H7 (cell line): ENCODE measurements at places on chromosomes 2 and 18.

- DNase-seq = no peak
These were observed 113.0 kb downstream of the EML6 start for GRCh38 chr2:54836477-54836876.

DNA sequence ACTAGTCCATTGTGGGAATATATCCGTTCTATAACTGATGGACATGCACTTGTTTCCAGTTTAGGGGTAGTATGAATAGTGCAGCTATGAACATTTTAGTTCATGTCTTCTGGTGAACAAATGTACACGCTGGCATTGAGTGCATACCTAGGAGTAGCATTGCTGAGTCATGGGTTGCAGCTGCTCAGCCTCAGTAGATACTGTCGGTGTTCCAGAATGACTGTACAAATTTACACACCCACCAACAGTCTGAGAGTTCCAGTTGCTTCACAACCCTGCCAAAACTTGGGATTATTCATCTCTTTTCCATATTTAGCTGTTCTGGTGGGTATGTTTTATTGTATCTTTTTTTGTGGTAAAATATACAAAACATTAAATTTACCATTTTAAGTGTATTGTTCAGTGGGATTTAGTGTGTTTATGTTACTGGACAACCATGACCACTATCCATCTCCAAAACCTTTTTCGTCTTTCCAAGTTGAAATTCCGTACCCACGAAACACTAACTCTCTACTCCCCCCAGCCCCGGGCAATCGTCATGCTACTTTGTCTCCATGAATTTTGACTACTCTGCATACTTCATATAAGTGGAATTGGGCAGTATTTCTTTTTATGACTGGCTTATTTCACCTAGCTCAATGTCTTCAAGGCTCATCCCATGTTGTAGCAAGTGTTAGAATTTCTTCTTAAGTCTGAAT lies 281.0 kb downstream of the PRKCE start:
- DNase-seq = no peak

GRCh38 chr2:12261986-12262680 lies 454.6 kb upstream of the TRIB2 start:
- DNase-seq = no peak

DNA sequence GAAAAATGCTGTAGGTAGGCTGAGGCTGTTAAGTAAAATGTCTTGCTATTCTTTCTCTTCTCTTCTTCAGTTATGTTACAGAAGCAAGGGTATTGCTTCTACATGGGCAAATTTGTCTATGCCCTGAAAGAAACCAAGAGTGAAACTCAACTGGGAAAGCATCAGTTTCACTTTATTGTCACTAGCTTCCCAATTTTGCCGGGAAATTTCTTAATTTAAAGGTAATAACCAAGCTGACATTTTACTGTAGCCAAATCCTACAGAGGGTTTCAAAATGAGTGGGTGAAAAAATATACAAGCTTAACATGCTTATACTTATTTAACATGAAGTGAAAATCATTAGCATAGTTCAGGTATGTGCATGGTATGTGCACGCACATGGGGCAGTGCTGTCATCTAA lies 3.2 kb downstream of the TANK start:
- no peak for DNase-seq

- no peak for DNase-seq
These were observed 113.6 kb downstream of the METTL8 start for GRCh38 chr2:171320208-171320621.

- no peak for DNase-seq
These were observed 124.6 kb upstream of the TTC39C start for GRCh38 chr18:23889907-23890306.

GRCh38 chr2:127053731-127054603 lies 53.0 kb downstream of the BIN1 start:
- DNase-seq = peak; percentile 70

DNA sequence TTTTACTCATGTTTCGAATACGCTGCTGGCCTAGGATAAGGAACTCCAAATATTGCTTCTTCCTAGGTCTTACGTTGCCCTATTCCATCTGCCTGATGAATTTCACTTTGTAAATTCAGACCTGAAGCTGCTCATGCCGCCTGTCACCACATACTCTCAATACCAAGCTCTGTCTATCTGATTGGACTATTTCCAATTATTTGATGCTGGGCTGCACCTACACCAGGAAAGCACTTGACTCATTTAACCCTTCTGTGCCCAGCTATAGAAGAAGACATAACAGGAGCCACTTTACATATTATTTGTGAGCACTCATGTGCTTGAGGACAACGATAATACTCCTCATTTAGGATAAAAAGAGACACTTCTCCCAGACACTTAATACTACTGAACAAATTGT lies 1293.9 kb upstream of the LRRTM1 start:
- no peak for DNase-seq

- no peak for DNase-seq
These were observed 138.8 kb upstream of the ITGA6 start for GRCh38 chr2:172288603-172289002.

DNA sequence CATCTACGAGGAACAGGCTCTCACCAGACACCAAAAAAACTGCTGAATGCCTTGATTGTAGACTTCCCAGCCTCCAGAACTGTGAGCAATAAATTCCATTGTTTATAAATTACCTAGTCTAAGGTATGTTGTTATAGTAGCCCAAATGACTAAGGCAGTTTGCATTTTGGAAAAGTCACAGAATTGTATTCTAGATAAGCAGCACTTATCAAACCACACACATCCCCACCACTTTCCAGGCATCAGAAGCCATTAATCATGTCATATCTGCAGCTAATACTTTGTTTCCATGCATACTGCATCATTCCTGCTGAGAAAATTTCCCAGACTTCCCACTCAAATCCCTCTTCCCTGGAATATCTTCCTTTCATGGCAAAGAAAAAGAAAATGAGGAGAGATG lies 187.2 kb downstream of the INO80D start:
- no peak for DNase-seq

GRCh38 chr2:228987441-228988155 lies 283.5 kb downstream of the PID1 start:
- DNase-seq = no peak

- no peak for DNase-seq
These were observed 75.4 kb downstream of the LCLAT1 start for GRCh38 chr2:30522421-30522820.

- peak; percentile 66 for DNase-seq
These were observed 587 bp downstream of the SUMO1 start for GRCh38 chr2:202237787-202238233.

- no peak for DNase-seq
These were observed 113.9 kb upstream of the LTBP1 start for GRCh38 chr2:32832821-32833220.
